Activated CD8-positive, alpha-beta T cell treated with anti-CD3 and anti-CD28 coated beads for 36 hours (primary cell): ENCODE measurements at places on chromosomes 6 and 20. TPM values are rescaled to one million over a fixed set of nuclear protein-coding genes. Genes with fewer than 3 reads are reported as not detected.

RIPOR3 gene
- not detected for total RNA-seq

NKAIN4 gene
- total RNA-seq = not detected

DNA sequence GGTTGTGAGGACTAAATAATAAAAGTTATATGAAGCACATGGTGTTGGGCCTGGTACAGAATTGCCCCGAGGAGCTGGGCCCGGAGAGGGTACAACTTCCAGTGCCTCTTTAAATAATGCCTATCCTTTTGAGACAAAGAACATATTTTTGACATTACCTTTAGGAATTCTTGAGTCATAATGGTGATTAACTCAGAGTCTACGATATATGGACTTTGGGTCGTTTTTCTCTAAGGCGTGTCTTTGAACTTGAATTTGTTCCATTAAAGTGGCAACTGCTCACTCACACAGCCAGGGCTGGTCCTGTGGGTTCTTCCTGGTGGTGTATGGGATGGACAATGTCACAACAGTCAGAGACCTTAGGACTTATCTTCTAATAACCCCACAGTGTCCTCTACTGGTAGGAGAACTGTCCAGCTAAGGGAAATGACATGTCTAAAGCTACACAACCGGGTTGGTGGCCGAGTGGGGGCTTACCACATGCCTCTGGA lies 106.5 kb downstream of the CDC5L start:
- DNase-seq = no peak

CLDN20 gene
- total RNA-seq = not detected

SPEF1 gene
- total RNA-seq = 0.23 TPM

GRCh38 chr20:34375977-34376430 lies 12.9 kb downstream of the ITCH start:
- no peak for DNase-seq

DNA sequence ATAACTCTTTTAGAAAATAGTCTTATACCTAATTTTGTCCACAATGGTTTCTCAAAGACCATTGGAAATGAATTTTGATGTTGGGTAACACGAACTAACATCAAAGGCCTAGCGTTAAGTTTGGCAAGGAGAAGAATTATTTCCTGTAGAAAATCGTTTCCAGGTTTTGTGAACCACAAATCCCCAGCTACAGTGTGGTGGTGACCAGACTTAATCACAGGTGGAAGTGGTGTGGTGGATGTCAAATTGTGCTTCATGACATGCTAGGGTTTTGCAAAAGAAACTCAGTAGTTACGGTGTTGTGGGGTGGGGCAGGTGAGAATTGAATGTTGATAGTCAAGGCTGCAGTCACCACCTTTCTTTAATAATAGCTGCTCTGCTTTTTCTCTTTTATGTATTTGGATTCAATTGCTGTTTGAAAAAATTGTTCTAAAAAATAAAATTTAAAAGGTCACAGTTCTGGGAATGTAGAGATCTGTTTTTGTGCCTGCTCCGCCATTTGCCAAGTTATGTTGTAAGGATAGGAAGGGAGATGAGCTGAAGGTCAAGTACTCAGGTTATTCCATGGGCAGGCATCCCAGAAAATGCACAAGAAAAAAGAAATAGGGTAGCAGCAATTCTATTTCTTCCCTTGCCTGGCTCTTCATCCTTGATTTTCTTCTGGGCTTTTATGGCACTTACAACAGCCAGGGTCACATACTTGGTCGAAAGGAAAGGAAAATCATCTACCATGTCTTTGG lies 83.6 kb downstream of the F13A1 start:
- DNase-seq = no peak

PCK1 gene
- not detected for total RNA-seq

DNA sequence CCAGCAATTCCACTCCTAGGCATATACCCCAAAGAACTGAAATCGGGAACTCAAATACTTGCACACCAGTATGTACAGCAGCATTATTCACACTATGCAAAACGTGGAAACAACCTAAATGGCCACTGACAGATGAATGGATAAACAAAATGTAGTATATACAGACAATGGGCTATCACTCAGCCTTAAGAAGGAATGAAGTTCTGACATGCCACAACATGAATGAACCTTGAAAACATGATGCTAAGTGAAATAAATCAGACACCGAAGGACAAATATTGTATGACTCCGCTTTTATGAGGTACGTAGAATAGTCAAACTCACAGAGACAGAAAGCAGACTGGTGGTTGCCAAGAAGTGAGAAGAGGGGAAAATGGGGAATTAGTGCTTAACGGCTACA lies 59.1 kb upstream of the CCN6 start:
- DNase-seq = no peak

DEFB121 gene
- not detected for total RNA-seq

GRCh38 chr20:653590-654416 lies 803 bp upstream of the SRXN1 start:
- DNase-seq = no peak

- no peak for DNase-seq
Measured at GRCh38 chr20:56909918-56910714, 281.0 kb downstream of the TFAP2C start.

GRCh38 chr6:1633366-1634021 lies 23.8 kb downstream of the FOXC1 start:
- DNase-seq = no peak

CGA gene
- not detected for total RNA-seq

FAM83C gene
- not detected for total RNA-seq

GRCh38 chr6:153302133-153302532 lies 171.1 kb upstream of the RGS17 start:
- no peak for DNase-seq
